Naive thymus-derived CD8-positive, alpha-beta T cell (primary cell): ENCODE measurements at places on chromosomes 5 and 9. TPM values are rescaled to one million over a fixed set of nuclear protein-coding genes. Genes with fewer than 3 reads are reported as not detected.

Gene GABBR2
- not detected for total RNA-seq

Gene FOXI1
- not detected for total RNA-seq

Gene HMCN2
- total RNA-seq = not detected

Gene SLC6A19
- total RNA-seq = not detected

Gene WWC1
- not detected for total RNA-seq

- DNase-seq = no peak
Observed at GRCh38 chr5:18395126-18396110, 761.2 kb downstream of the TAF11L14 start.

DNA sequence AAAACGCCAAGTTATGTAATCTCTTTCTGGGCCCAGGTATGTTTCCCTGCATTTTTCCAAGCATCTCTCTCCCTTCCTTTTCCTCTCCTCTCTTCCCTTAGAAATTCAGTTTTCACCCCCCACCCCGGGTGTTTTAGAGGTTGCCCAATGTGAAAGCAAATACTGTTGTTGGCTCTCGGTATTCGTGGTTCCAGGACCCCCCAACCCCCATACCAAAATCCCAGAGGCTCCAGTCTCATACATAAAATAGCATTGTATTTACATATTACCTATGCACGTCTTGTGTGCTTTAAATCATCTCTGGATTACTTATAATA is 48.8 kb downstream of the ACER2 start:
- no peak for DNase-seq

- DNase-seq = no peak
Observed at GRCh38 chr5:32276173-32276853, 36.4 kb downstream of the MTMR12 start.

GRCh38 chr5:128757196-128757959 is 207.9 kb upstream of the SLC27A6 start:
- no peak for DNase-seq

DNA sequence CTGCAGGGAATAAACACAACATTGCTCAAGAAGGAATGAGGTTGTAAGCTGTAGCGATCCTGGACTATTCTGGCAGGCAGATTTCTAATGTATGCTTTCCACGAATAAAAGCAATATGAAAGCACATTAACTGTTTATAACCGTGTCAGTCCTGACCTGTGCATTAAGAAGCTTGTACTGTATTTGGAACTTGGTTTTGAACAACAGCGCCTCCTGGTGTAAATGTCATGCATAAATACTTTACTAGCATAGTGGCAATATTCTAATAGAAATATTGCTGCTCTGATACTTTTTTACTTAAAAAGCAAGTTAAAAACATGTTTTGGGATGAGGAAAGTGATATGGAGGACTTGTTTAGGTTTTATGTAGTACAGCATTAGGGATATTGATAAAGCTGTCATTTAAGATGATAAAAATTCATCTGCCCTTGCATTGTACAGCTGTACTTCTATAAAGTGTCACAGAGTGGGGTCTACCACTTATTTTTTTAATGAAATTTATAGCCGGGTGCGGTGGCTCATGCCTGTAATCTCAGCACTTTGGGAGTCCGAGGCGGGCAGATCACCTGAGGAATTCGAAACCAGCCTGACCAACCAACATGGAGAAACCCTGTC is 70.7 kb upstream of the GNE start:
- DNase-seq = peak; percentile 35

DNA sequence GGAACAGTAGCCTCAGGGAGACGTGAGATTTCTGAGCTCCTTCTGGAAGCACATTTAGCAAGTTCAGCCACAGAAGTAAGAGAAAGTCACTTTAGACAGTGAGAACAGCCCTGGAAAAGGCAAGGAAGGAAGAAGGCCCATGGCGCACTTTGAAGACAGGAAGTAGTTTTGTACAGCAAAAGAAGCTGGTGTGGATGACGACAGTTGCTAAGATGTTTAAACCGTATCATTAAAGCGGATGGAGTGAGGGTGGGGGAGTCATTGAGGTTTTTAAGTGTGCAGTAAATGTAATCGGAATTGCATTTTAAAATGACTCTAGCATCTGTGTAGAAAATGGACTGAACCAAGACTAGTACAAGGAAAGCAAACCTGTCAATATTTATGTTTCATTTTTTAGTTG is 15.3 kb upstream of the TRPM3 start:
- no peak for DNase-seq

DNA sequence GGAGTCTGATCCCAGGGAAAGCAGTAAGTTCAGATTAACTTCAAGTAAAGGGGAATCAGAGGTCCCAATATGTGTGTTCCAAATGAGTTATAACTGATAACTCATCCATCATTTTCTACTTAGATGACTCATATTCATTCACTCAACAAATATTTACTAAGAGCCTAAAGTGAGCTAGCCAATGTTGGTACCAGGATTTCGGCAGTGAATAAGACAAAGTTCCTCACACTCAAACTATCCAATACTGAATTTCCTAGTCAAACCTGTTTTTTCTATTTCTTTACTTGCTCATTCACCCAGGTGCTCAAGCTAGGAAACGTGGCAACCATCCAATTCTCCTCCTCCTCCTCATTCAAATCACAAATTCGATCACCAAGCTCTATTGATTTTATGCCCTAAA is 25.8 kb downstream of the FBXW2 start:
- no peak for DNase-seq

DNA sequence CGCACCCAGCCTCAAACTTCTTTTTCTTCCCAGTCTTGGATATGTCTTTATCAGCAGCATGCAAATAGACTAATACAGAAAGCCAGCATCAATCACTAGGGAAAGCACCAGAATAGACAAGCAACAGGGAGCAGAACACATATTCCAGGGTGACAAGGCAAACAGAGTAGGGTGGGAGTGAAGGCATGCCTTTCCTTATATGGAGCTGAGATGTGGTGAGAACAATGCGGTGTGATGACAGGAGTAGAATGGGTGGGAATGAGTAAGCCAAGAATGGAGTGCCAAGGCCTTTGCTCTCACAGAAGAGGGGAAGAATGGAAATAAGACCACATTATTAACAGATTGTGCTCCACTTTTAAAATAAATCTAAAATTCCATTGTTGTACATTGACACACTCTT is 115.6 kb downstream of the CETN3 start:
- no peak for DNase-seq

GRCh38 chr5:129906177-129906887 is 2.1 kb downstream of the CHSY3 start:
- no peak for DNase-seq

GRCh38 chr5:110342683-110343082 is 383.8 kb downstream of the TMEM232 start:
- no peak for DNase-seq

DNA sequence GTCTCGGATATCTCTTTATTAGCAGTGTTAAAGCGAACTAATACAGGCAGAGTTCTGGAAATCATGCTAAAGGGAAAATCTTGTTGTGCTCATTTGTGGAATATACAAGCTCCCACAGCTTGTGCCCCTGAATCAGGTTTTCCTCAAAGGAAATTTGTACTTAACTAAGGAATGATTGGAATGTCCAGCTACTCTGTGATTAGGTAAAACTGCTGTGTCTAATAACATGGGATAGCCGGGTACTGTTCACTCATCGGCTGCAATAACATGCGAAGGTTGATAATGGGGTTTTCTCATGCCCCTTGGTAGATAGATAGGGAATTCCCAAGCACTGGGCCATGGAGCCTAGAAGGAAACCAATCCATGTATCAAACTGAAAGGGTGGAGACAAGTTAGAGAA is 306.7 kb downstream of the NR2F1-AS1 start:
- DNase-seq = no peak

DNA sequence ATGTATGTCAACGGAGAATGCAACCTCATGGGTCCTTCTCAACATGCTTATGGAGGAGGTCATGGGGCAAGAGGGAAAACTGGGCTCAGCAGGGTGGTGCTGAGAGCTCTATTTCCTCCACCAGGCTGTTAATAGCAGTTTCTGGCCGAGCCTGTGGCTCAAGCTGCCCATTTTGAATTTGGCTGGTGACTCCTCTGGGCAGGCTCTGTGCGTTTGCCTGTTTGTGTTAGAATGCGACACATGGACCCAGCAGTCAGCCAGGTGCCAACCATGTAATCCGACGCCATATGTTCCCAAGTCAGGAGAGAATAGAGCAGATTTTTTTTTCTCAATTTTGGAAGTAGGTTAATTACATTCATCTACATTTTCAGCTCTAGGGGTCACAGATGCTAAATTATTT is 387.7 kb upstream of the CLINT1 start:
- DNase-seq = no peak

DNA sequence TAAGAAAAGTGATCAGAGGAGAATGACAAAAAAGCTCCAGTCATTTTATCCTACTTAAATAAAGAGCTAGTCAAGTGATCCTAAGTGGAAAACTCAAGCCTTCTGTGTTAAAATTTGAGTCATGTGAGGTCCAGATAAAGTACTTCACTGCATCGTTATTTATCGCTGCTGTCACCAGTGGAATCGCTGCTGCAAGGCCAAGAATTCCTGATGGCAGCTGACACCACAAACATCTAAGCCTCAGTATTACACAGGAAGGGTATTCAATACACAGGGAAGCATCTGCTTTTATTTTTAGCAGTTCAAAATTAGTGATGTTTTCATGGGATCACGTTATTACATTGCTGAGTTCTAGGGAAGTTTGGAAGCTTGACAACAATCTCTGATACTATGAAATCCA is 190.3 kb downstream of the GOLPH3 start:
- DNase-seq = no peak

DNA sequence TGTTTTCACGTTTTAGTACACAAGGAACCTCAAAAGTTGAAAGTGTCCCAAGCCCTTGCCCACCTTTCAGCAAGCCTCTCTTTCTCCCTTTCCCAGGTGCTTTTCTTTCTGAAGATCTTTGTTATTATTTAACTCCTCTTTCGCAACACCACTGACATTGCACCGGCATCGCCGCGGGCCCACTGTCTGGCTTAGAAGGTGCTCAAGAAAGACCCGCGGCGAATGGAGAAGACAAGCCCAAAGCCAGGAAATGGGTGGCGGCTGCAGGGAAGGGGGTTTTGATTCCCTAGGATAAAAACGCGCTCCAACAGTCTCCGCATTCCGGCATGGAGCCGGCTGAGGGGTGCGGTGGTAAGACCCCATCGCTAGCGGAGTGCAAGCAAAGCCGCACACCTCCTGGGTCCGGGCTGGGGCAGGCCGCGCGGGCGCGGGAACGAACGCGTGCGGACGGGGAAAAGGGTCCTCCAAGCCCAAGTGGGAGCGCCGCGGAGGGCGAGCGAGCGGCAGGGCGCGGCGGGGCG is 404 bp upstream of the AFAP1L1 start:
- DNase-seq = no peak
